Urothelium cell line (cell line): ENCODE measurements at places on chromosomes 16 and 17.

GRCh38 chr16:11354733-11355574 is 9.7 kb downstream of the RMI2 start:
- DNase-seq = no peak

DNA sequence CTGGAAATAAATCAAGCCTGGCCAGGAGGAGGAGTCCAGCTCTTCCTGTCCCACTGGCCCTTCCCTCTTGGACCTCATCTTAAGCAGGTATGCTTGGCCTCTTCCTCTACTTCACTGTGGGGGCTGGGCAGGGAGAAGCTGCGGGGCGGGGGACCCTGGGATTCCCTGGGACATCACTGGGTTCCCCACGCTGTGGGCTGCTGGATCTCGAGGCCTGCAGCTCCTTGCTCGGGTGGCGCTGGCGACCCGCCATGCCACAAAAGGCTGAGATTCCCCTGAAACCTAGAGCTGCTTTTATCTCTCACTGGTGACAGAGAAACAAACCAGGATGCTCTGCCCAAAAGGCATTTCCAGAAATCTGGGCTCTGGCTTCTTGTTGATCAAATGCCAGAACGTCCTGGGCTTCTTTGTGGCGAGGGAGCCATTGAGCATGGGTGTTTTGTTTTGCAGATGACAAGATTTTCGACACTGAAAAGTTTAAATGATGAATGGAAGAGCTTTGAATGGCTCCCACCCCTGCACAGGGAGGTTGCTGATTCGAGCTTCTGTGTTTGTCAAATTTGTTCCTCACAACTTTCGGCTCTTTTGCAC is 8.6 kb upstream of the PGS1 start:
- no peak for DNase-seq

GRCh38 chr17:19717411-19717908 is 1.1 kb upstream of the SLC47A2 start:
- DNase-seq = no peak

GRCh38 chr16:10103118-10103517 is 79.1 kb downstream of the GRIN2A start:
- DNase-seq = no peak

DNA sequence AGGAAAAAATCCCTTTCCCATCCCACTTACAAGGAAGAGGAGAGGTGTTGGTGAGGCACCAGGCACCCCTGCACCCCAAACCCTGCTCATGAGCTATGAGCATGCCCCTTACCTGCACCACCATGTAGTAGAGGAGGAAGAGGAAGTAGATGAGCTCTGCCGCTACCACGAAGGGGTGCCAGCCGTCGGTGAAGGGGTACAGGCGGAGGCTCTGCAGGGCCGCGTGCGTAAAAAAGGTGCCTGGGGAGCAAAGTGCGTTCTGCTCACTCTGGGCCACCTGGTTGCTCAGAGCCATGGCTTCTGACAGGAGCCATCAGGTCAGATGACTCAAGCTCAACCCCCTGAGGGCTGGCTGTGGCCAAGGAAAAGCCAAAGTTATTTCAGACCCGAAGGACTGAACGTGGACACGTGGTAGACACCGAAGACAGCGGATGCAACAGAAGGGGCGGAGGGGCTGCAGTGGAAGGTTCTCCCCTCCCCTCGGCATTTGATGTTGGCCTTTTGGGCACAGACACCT is 25.3 kb upstream of the GCSH start:
- DNase-seq = no peak

DNA sequence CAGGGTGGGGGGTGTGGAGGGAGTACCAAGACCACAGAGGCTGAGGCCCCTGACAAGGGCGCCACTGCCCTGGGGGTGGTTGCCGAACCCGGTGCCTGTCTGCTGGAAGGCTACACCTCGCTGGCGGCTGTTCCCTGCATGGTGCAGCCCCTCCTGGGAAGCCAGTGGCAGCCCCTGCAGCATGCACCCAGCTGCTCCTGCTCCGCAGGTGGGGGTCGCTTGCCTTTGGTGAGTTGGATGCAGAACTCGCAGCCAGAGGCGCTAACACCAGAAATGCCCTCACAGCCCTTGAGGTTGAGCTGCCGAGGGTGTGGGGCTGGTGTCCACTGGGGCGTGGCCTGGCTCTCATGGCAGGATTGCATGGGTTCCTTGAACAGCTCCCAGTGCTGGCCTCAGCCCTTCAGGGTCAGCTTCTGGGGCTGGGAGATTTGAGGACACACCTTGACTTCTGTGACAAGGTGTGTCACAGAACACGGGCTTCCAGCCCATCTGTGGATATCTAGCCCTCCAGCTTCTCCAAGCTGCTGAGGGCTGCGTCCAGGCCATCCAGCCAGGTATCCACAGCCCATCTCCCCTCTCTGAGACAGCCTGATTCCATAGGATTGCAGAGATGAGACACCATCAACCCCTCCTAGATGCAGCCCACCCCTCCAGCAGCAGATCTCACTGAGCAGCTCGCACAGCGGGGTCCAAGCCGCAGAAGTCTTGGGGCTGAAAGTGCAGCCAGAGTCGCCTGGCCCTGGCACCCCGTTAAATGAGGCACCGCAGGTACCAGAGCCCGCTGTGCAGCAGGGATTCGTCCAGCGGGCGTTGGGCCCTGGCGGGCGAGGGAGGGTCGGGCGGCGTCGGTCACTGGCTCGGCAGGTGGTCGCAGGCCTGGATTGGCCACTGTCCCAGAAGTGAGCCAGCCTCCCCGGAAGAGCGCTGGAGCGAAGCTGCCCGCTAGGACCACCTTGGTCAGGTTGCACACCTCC is 586.3 kb downstream of the KCNJ18 start:
- no peak for DNase-seq

GRCh38 chr17:8173871-8174322 is 2.3 kb downstream of the TMEM107 start:
- no peak for DNase-seq

- no peak for DNase-seq
These were observed 21.0 kb upstream of the PITPNA start for GRCh38 chr17:1583556-1583955.

- no peak for DNase-seq
These were observed 125.4 kb downstream of the MRTFB start for GRCh38 chr16:14196539-14196938.

GRCh38 chr17:78715000-78715771 is 66.9 kb downstream of the CYTH1 start:
- DNase-seq = no peak

GRCh38 chr17:45096141-45096540 is 35.0 kb downstream of the NMT1 start:
- no peak for DNase-seq

GRCh38 chr17:65139101-65139764 is 2.1 kb downstream of the RGS9 start:
- DNase-seq = no peak

- no peak for DNase-seq
These were observed 2.0 kb downstream of the DNASE1L2 start for GRCh38 chr16:2238150-2238837.

DNA sequence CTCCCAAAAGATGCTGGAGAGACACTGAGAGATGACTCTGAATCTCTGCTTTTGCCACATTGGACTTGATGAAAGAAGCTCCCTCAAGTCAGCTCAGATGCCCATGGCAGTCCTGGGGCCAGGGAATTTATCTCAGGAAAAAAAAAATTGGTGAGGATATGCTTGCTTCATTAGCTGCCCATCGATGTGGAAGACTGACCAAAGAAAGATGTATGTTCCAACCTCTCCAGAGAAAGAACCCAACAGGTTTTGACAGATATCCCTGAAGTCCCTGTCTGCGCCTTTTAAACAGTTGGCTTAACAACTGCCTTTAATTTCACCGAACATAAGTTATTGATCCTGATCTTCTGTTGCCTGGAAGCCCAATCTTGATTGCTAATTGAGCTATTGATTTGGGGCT is 137.4 kb downstream of the TMEM114 start:
- DNase-seq = no peak

- DNase-seq = peak; percentile 55
These were observed 44.1 kb downstream of the NXN start for GRCh38 chr17:935485-935884.
